Kidney capillary endothelial cell (primary cell): ENCODE measurements at places on chromosomes 2 and 18.

DNA sequence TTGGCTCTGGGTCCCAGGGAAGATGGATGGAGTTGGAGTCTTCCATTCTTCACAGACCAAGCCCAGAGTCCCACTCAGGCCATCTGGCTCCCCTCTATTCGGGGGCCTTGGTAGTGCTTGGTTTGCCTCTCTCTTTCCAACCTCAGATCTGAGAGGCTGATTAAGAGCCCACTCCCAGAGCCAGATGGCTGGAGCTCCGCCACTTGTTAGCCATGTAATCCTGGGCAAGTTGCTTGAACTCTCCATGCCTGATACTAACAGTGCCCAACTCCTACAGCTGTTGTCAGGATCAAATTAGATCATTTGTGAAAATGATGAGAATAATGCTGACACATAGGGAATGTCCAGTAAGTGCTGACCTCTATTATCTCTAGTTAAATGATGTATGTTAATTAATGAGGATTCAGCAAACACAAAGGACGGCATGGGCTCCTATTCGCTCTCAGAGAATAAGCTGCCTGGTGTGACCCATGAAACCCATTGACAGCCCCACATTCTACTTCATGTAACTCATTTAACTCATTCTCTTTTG, 46.6 kb upstream of the SLC14A1 start:
- DNase-seq, result no peak

DNA sequence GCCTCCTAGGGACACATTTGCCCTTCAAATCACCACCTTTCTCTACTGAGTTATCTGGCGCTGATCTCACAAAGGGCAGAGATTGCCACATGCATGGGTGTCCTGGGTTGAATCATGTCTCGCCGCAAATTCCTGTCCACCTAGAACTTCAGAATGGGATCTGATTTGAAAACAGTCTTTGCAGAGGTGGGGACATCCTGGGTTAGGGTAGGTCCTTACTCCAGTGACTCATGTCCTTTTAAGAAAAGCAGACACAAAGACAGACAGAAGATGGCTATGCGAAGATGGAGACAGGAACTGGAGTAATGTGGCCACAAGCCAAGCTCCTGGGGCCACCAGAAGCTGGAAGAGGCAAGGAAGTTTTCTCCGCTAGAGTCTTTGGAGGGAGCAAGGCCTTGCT, 197.4 kb upstream of the SMIM21 start:
- peak; percentile 1 for DNase-seq

- no peak for DNase-seq
Observed at GRCh38 chr2:138589663-138590062, 88.1 kb downstream of the SPOPL start.

GRCh38 chr2:11718606-11719005, 27.8 kb upstream of the LPIN1 start:
- no peak for DNase-seq

DNA sequence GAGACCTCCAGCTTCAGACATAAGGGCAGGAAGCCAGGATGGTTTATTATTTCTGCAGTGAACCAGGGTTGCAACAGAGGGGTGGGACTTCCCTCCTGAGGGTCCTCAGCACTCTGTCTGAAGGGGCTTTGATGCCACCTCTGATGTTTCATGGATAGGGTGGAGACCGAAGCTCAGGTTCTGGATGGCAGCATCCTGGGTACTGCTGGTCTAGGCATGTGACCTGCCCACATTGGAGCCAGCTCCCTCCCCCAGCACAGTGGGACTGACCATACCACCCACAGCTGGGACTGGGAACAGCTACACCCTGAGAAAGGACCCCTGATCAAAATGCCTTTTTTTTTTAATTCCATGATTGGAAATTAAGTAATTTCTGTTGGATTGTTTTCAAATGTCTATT, 355.2 kb downstream of the ZNF516 start:
- DNase-seq, result no peak

- no peak for DNase-seq
Observed at GRCh38 chr18:48021273-48021914, 90.9 kb upstream of the SMAD2 start.

DNA sequence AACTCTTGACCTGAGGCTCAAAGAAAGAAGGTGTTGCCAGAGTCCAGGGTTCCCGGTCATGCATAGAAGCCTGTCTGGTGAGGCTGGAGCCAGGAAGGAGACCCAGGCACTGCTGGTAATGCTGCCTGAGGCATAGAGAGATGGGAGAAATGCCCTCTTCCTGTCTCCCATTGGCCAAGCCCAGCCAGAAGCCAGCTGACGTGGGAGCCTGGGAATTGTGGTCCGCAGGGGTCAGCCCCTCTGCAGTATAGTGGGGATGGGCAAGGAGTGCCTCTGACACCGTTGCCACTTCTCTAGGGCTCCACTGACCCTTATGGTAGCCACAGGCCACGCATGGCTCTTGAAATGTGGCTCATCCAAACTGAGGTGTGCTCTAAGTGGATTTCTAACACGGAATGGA, 95.7 kb downstream of the CTIF start:
- DNase-seq, result no peak

GRCh38 chr2:158599609-158600008, 142.9 kb downstream of the PKP4 start:
- no peak for DNase-seq

DNA sequence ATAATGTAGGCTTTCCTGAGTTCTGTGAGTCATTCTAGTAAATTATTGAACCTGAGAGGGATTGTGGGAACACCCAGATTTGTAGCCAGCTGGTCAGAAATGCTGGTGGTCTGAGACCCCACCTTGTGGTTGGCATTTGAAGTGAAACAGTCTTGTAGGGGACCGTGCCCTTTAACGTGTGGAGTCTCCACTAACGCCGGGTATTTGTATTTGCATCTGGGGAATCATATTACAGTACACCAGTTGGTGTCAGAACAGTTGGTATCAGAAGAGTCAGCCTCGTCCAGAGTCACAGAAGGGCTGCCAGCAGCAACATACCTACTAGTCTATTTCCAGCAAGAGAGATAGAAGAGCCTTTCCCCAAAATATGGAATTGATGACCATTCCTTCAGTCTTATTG, 38.3 kb upstream of the PTPN4 start:
- DNase-seq, result no peak

- DNase-seq, result no peak
Observed at GRCh38 chr2:161796192-161796591, 172.0 kb downstream of the SLC4A10 start.

DNA sequence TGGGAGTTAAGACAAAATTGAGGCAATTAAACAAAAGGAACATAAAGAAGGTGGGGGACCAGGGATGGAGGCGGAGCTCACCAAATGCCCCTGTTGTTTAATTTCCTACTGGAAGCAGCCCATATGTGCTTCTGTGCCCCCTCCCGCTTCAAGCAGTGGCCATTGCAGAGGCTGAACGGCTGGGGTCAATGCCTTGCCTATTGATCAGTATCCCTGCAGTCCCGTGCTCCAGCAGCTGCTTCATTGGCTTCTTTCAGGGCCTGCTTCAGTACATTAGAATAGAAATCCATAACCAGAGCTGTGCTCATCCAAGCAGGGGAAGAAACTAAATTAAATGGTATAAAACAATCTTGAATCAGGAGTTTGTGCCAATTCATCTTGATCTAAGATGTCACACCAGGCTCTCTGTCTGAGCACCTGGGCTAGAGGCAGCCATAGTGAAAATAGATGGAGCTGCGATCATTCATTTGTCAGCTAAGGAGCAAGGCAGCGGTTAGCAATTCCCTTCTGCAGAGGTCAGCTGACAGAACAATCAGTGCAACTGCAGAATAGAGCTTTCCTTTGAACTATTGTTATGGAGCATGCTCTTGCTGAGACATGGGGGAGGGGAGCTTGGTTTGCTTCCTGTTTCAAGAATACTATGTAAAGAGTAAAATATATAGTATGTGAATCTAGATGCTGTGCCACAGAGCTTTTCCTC, 222.4 kb downstream of the WDR7 start:
- peak; percentile 63 for DNase-seq

DNA sequence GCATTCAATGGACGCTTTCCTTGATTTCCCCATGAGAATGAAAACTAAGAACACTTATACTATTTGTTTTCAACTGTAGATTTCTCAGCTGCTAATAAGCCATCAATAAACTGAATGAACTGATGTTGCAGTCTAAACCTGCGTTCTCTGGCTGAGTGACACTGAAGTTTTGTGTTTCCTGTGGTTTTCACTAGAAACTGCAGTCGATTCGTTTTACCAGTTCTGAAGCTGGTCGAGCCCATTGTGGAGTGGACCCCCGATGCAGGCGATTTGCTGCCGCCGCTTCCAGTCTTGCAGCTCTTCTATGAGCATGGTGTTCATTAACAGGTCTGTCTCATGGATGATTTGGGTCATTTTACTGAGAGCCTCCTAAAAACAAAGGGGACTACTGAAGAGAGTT, 50.6 kb upstream of the STAT1 start:
- DNase-seq, result no peak

DNA sequence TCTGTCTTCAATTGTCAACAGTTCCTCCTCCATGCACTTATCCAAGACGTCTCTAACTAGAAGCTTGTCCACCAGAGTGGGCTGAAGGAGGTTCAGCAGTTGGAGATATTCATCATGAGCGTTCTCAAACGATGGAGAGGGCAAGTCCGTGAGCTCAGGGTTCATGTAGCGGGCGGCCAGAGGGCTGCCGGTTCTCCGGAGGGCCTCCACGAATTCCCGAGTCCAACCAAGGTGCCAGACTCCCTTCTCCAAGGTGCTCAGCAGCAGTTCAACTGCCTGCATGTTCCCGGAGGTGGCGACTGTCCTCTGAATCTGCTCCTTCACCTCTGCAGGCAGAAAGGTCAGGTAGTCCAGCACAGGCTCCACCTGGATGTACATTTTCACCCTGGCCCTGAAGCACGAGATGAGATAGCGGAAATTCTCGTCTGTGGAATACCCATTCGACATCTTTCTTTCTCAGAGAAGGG, 590 bp downstream of the IFIH1 start:
- no peak for DNase-seq

GRCh38 chr2:215998636-215999035, 14.7 kb downstream of the MREG start:
- no peak for DNase-seq

GRCh38 chr2:52934323-52934898, 833.2 kb upstream of the CHAC2 start:
- DNase-seq, result no peak

DNA sequence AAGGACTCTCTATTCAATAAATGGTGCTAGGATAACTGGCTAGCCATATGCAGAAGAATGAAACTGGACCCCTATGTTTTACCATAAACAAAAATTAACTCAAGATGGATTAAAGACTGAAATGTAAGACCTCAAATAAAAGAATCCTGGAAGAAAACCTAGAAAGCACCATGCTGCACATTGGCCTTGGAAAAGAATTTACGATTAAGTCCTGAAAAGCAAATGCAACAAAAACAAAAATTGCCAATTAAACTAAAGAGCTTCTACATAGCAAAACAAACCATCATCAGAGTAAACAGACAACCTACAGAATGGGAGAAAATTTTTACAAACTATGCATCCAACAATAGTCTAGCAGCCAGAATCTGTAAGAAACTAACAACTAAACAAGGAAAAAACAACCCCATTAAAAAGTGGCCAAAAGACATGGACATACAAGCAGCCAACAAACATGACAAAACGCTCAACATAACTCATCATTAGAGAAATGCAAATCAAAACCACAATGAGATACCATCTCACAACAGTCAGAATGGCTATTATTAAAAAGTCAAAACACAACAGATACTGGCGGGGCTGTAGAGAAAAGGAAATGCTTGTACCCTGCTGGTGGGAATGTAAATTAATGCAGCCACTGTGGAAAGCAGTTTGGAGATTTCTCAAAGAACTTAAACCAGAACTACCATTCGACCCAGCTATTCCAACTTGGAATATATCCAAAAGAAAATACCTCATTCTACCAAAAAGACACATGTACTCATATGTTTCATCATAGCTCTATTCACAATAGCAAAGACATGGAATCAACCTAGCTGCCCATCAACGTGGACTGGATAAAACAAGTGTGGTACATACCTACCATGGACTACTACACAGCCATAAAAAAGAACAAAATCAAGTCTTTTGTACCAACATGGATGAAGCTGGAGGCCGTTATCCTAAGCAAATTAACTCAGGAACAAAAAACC, 30.6 kb downstream of the SEPTIN10 start:
- DNase-seq, result no peak

DNA sequence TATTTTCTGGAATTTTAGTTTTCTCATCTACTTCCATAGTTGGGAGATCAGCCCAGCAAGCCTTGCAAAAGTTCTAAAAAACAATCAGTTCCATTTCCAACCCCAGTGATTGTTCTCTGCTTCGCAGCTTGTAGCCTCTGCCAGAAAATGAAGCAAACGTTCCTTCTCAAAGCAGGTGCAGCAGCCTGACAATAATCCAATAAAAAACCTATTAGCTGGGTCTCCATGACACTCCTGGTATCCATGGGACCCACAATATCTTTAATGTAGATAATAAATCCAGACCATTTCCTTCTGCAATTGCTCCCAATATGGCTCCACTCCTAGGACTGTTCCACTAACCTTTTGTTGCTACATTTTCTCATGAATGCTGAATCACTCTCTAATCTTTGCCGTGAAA, 140.8 kb upstream of the SETBP1 start:
- no peak for DNase-seq

GRCh38 chr2:158748926-158749590, 46.1 kb upstream of the DAPL1 start:
- no peak for DNase-seq

DNA sequence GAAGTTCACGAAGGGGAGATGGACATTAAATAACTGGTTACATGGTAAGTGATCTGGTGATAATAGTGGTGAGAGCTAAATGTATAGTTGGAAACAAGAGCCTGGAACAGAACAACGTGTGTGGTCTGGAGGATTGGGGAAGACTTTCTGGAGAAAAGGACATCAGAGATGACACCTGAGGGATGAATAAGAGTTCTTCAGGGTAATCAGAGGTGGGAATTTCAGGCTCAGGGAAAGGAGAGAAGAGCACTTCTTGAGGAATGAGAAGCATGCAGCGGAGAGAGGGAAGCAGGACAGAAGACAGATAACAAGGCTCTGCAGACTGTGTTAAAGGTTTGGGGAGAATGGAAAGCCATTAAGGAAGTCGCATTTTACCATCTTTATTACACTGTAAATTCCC, 450.7 kb downstream of the TNS1 start:
- no peak for DNase-seq

GRCh38 chr2:128579825-128580224, 261.2 kb upstream of the HS6ST1 start:
- DNase-seq, result no peak

- DNase-seq, result no peak
Observed at GRCh38 chr2:143175438-143175837, 46.2 kb downstream of the ARHGAP15 start.

DNA sequence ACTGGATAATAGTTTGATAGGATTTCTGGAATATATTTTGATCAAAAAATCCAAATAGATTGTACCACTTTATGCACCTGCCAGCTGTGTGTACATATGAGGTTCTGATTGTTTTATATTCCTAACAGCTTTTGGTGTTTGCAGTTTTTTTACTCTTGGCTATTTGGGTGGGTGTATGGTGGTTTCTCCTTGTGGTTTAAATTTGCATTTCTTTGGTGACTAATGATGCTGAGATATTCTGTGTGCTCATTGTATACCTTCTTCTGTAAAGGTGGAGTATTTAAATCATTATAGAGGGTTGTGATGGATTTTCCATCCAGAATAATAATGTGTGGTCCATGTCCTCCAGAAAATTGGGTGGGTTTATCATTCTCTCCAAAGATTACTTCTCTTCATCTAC, 372.9 kb downstream of the THSD7B start:
- no peak for DNase-seq
